ENCODE measurements at places on chromosomes 11 and 22. TPM values are rescaled to one million over a fixed set of nuclear protein-coding genes. Genes with fewer than 3 reads are reported as not detected.

- DNase-seq: no peak
Observed at GRCh38 chr11:86668929-86669328, 3.5 kb downstream of the ME3 start.

GRCh38 chr22:30182815-30183214 is 63.7 kb downstream of the LIF start:
- DNase-seq: no peak

- no peak for DNase-seq
Observed at GRCh38 chr22:19125011-19125410, 2.8 kb upstream of the DGCR2 start.

DNA sequence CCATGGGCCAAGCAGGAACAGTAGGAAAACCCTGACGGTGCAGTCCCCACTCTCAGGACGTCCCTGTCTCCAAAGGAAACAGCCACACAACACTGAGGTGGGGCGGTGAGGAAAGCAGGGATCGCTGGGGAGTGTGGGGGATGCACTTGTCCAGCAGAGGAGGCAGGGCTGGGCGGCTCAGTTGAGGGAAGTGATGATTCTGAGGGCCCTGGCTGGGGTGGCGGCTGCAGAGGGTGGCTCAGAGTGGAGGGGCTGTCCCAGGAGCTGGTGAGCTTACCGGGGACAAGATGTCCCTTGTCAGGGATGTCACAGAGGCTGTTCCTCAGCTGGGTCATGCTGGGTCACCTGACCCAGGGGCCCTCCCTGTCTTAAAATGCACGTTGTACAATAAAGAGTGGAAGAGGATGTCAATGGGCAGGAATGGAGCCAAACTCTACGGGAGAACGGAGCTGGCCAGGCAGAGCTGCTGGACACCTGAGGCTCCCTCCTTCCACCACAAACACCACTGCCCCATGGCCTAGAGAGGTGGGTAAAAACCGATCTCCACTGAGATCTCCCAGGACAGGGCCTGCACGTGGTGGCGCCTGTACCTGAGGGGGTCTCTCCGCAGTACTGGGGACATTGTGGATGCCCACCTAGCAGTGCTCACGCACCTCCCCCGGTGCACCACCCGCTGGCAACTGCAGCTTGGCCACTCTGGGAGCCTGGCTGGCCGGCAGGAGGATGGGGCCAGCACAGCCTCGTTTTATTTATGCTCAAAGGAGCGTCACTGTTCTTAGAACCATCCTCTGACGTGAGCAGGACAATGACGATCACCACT is 9.7 kb upstream of the EFCAB6 start:
- DNase-seq: no peak

GRCh38 chr11:87020336-87020735 is 17.4 kb upstream of the TMEM135 start:
- no peak for DNase-seq

DNA sequence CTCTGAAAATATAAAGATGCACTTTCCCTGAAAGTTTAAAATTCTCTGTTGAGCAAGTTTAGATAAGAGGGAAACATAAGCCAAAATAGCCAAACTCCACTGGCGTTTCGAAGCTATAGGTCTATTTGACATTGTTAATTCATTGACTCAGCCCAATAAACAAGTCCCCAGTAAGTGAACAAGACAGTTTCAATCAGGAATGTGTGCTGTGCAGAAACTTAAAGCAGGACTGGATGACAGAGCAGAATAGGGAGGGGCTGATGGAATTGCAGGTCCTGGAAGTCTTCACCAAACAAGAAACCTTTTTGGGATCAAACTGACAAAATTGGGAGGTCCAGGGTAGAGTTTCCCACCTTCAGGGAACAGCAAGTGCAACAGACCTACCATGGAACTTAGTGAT is 8.9 kb upstream of the KDM4E start:
- DNase-seq: no peak

The CCDC88B gene
- 0.71 TPM for total RNA-seq

GRCh38 chr11:122664188-122664587 is 8.7 kb downstream of the UBASH3B start:
- no peak for DNase-seq

The KRTAP5-2 gene
- total RNA-seq: not detected

The NCR3LG1 gene
- total RNA-seq: 2.0 TPM

DNA sequence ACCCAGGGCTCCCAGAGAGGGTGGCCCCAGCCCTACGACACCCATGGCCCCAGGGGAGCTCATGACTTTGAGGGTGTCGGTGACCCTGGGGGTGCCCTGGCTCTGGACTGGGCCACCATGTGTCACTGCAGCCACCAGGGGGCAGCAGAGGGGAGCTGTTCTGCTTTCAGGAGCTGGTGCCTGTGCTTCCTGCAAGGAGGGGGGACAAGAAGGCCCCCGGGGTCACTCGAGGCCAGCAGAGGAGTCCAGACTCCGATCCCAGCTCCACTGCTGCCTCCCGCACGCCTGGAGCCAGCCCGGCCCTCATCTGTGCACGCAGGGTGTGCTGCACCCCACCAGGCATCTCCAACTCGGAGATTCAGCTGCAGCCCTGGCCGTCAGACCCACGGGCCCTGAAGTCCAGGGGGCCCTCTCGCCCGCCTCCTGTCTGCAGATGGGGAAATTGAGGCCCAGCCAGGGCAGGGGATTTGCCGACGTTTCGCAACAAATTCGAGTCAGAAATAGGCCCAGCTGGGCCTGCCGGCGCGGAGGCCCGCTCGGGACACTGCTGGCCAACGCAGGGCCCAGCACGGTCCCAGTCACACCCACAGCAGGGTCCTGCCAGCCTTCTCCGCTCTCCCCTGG is 29.5 kb upstream of the WNT7B start:
- DNase-seq: peak; percentile 91

DNA sequence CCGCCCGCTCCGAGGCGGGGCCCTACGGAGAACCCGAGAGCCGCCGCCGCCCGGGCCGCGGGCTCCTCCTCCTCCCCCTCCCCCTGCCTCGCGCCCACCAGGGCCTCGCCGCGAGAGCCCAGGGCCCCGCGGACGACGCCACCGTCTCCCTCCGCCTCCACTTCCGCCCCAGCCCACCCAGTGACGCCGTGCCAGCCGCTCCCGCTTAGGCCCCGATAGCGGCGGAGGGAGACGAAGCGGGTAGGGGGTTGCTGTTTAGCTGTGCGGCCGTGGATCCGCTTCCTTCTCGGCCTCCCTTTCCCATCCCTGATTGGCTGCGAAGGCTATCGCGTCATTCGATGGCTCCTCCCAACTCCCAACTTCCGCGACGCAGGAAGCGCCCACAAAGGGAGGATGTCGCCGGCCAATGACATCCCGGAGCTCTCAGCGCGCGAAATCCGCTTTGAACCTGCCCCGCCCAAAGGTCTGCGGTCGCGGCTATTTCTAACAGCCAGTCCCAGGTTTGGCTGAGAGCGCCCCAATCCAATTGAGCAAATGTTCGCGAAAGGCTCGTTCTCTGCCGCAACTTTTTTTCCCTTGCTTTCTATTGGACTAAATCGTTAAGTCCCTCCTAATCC is at the start of gene FAM76B:
Gene FAM76B (minus strand): TSS at position 277 of the 617 bp plus-strand sequence. CDS start 304 bp downstream, outside the sequence.
- peak; percentile 99 for DNase-seq

DNA sequence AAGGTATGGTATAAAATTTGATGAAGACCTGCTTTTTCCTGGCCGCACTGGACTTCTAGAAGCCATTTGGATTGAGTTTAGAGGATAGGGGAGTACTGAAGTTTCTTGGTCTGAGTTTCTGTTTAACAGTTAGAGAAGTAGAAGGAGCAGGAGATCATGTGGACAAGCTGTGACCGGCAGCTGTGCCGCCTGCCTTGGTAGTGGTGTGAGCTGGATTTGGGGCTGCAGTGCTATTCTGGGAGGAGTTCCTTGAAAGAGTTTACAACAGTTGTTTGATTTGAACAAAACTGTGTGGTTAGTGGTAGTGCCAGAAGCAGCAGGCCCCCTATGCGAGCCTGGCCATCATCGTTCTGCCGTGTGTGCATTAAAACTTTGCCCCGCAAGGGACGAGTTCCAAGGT is 105.2 kb downstream of the PDHX start:
- DNase-seq: no peak

The SOX6 gene
- not detected for total RNA-seq

The OR8D1 gene
- not detected for total RNA-seq

GRCh38 chr22:19988965-19989724 is 27.5 kb downstream of the ARVCF start:
- DNase-seq: no peak

The MS4A7 gene
- not detected for total RNA-seq

- no peak for DNase-seq
Observed at GRCh38 chr11:25441421-25441820, 890.5 kb upstream of the ANO3 start.

- no peak for DNase-seq
Observed at GRCh38 chr11:78633516-78634310, 59.0 kb upstream of the NARS2 start.

The SIDT2 gene
- total RNA-seq: 18.3 TPM

- DNase-seq: no peak
Observed at GRCh38 chr11:115709297-115709696, 205.1 kb upstream of the CADM1 start.

The LIF gene
- total RNA-seq: 23.1 TPM

DNA sequence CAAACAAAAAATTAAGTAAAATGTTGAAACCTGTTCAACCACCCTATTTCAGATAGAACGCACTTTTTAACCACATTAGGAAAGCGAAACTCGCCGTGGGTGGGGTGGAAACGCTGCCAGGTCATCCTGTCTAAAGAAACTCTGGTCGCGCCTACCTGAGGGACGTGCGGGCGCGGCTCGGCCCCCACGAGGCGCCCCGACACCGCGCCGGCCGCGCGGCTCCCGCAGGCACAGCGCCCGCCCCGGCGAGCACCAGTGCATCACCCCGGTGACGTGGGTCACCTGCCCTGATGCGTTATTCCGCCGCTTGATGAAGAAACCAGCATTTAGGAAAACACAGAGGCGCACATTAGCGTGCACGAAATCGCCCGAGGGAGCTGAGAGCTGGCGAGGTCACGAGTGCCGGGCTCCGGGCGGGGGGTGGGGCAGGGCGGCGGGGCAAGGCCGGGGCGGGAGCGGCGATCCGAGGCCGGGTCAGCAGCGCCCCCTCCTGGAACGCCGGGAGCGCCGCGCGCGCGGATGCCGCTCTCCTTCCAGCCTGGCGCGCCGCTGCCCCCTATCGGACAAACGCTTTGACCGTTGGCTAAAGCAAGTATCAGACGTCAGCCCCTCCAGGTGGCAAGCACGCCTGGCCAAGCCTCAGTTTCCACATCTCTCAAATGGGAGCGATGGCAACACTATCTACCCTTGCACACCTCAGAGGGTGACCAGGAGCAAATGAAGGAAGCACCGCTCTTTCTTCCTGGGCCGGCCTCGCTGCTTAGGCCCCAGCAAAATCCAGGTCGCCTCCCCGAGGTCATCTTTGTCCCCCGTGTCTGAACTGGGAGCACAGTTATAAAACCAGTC is 15.7 kb upstream of the SNX32 start:
- peak; percentile 76 for DNase-seq

DNA sequence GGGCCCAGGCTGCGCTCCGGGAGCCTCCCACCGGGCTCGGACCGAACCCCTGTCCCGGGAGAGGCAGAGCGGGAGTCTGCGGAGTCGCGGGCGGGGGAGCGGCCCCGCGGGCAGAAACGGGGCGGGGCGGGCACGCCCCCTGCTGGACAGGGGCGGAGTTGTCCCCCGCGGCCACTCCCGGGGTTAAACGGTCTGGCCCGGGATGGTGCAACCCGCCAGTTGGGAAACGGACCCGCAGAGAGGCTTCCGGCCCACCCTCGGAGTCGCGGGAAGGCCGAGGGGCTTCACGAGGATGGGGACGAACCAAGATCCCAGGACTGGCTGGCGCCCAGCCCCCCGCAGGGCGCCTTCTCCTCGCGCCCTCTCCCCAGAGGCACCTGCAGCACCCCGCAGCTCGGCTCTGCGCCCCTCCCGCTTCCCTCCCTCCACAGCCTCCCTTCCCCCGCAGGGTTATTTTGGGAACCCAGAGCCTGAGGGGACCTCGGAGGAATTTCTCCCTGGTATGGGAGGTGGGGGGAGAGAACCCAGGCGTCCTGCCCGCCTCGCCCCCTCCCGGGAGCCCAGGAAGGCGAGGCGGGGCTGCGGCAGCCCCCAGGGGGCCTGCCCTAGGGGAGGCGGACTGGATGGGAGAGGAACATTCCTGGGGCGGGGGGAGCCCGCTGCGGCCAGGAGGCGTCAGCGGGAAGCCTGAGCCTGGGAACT is 902 bp downstream of the RASGRP2 start:
- no peak for DNase-seq

The WNT7B gene
- total RNA-seq: not detected

The FGF4 gene
- total RNA-seq: not detected

- DNase-seq: no peak
Observed at GRCh38 chr22:47114813-47115517, 352.5 kb downstream of the TBC1D22A start.
